Naive thymus-derived CD8-positive, alpha-beta T cell (primary cell): ENCODE measurements at places on chromosomes 7 and 10. TPM values are rescaled to one million over a fixed set of nuclear protein-coding genes. Genes with fewer than 3 reads are reported as not detected.

Gene ENKUR
- polyA plus RNA-seq = not detected

Gene ARHGEF35
- 2.4 TPM for polyA plus RNA-seq

Gene ELMO1
- polyA plus RNA-seq = 58.4 TPM

Gene SLC13A4
- polyA plus RNA-seq = not detected

Gene ZNF467
- polyA plus RNA-seq = 2.4 TPM

Gene DPP6
- polyA plus RNA-seq = not detected

Gene PLEKHS1
- not detected for polyA plus RNA-seq

Gene PDE1C
- polyA plus RNA-seq = not detected

Gene ZNF804B
- polyA plus RNA-seq = not detected

Gene CUZD1
- polyA plus RNA-seq = 0.64 TPM

Gene CUBN
- polyA plus RNA-seq = 0.11 TPM

Gene SLC16A12
- polyA plus RNA-seq = not detected

Gene TCERG1L
- not detected for polyA plus RNA-seq

Gene SORBS1
- polyA plus RNA-seq = 0.25 TPM

Gene INSYN2A
- not detected for polyA plus RNA-seq
